ENCODE measurements at places on chromosomes 11 and 22.
A peak's percentile ranks its signal among the peaks of the same experiment; 100 is the strongest.

- DNase-seq, result no peak
These were observed 760.2 kb downstream of the KCNA4 start for GRCh38 chr11:29256580-29256979.

DNA sequence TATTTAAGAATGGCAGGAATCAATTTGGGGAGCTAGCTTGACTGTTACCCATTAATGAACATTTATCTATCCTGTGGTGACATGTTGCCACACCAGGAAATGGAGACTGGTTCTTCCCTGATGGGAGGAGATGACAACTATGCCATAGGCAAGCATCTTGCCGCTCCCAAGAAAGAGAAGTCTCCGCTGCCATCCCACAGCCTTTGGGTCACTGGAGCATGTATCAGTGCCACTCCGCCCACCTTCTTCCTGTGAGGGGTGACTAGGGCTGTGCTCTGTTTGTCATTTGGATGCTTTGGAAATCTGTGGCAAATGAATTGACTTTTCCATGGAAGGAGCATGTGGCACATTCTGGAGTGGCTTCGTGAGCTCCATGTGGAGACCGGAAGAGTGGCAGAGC lies 6.5 kb downstream of the STIP1 start:
- DNase-seq, result no peak

GRCh38 chr11:8256271-8257002 lies 7.2 kb downstream of the LMO1 start:
- DNase-seq, result no peak

DNA sequence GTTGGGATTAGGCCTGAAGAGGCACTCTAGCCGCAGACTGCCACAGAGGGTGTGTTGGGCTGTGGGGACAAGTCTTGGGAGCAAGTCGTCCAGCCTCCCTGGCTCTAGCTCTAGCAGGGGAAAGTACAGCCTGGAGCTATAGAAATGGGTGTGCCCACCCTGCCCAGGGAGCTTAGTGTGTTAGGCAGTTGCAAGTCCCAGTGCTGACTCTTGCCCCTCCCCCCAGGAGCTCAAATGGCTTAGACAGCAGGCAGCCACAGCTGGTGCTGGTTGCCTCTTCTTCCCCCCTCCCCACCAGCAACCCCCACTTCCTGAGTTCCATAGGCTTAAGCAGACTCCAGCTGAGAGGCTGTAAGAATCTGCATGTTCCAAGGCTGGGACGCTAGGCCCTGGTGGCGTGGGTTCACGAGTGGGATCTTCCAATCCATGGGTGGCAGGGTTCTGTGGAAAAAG lies 61.2 kb downstream of the GUCY1A2 start:
- DNase-seq, result no peak

DNA sequence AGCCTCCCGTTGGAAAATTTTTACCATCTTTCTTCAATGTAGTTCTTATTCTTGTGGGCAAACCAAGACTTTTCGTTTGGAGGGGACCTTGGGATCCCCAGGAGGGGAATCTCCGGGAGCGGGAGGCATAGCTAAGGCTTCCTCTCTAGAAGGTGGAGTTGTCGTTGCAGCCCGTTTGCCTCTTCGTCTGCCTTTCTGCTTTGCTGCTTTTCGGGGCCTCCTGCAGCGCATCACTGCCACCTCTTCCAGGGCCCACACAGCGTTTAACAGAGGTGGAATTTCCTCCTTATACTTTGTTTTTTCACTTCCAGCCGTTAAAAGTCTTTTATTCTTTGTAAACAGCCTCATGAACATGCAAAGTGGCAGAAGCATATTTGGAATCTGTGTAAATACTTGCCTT lies 3.5 kb upstream of the IFITM3 start:
- DNase-seq, result no peak

DNA sequence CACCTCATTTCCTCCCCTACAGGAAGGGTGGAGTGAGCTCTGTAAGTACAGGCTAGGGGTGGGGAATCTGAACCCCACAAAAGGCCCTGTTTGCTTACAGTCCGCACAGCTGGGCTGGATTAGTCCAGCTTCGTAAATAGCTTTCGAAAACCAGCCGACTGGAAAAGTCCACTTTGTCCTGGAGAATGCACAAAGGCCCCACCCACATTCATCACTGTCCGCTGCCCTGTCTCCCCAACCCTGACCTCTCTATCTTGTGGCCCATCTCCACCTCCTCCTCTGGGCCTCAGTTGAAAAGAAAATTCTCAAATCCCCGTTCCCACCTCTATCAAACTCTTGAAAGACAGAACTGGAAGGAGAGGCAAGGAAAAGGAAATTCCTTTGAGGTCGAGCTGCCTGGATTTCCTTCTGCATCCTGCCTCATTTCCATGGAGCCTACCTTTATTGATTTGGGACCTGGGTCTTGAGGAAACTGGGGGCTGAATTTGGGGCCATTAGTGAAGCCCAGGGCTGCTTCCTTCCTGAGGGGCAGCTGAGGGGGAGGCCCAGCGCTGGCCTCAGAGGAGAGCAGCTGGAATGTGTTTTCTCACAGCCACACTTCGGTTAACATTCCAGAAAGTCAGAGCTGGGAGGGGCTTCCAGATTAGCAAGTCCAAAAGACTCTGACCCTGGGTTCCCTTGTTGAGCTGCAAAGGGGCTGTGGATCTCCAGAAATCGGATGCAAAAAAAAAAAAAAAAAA lies 147.6 kb downstream of the FBXO7 start:
- DNase-seq, result peak; percentile 89

- DNase-seq, result no peak
These were observed 950.9 kb upstream of the CNTN5 start for GRCh38 chr11:98069861-98070260.

- no peak for DNase-seq
These were observed 79.8 kb upstream of the CNTN5 start for GRCh38 chr11:98940913-98941312.

DNA sequence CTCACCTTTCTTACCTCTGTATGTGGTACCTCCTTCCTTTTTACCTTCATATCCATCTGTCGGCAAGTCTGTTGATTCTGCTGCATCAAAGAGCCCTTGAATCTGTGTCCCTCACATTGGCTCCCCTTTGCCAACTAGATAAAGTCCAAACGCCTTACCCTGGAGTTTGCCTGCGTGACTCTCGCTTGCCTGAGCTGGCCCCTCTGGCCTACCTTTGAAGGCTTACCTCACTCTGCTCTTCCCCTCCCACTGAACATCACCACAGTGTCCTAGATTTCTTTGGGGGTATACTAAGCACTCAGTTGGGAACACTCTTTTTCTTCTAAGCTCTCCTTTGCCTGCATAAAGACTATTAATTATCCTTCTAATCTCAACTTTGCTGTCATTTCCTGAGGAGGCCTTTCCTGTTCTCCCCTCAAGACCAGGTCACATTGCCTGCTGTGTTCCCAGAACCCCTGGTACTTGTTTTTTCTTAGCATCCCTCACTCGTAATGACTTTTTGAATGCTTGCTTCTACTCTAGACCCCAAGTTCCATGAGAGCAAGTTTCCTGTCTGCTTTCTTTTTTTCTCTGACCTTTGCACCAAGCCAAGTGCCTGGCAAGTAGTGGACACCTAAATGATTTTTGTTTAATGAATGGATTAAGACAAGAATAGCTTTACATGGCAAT lies 67.8 kb upstream of the ADORA2A start:
- DNase-seq, result peak; percentile 18

GRCh38 chr22:29827091-29827490 lies 11.0 kb downstream of the ASCC2 start:
- DNase-seq, result no peak

DNA sequence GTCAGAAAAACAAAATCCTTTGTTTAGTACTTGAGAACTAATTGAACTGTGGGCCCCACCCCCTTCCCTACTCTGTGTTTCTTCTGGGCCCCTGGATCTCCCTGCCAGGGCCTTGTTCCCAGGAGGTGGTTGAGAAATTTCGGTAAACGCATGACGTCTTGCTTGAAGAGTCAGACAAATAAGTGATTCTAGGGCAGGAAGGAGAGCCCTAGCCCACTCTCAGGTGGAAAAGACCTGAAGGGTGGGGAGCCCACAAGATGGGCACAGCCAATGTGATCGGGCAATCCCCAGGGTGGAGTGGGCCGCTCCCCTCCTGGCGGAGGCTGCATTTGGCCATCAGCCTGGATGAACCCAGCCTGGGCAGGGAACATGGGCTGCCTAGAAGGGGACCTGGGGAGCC lies 16.8 kb upstream of the P2RY2 start:
- no peak for DNase-seq

DNA sequence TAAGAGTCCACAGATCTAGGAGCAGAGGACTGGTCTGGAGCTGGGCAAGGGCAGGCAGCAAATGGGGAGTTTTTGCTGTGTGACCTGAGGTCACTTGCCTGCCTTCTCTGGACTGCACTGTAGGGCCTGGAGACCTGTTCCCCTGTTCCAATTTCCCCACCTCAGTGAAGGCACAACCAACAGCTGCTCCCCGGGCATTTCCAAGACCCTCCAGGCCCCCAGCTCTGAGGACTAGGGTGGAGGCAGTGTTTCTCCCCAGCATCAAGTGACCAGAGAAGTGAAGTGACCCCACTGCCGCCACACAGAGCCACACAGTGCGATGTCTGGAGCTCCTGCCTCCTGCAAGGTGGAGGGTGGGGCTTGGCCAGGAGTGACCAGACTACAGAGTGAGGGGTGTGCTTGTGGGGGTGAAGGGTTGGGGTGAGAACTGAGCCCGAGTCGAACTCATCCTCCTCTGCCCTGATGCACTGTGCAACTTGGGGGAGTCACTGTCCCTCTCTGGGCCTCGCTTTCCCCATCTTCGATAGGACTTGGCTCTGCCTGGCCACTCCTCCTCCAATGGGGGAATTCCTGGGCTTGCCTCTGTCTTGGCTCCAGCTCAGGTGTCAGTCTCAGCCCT lies 21.6 kb downstream of the P2RY2 start:
- DNase-seq, result no peak

DNA sequence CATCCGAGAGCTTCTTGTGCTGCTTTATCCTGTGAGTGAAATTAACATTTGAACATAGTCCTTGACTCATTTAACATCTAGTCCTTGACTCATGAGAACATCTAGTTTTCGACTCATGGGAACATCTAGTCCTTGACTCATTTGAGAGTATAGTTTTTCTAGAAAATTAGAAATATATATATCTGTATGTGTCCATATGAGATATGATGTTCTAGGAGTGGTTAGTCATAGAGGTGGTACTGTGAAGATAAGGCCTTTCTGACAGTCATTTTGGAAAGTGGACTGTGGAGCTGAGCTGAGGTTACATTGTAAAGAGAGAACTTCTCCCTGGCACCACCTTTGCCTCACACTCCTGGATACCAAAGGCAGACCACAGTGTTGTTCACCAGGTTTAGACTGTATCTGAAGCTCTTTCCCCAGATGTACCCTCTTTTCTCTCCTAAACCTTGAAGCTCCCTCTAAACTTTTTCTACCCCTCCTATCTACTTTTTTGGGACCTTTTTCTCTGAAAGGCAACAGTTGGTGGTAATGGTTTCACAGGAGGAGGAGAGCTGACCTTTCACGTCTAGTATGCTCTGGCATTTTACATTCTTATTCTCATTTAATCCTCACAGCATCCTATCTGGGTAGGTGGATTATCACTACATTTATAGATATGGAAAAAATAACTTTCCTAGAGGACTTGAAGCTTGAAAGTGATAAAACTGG lies 67.2 kb downstream of the PPP2R1B start:
- DNase-seq, result no peak

DNA sequence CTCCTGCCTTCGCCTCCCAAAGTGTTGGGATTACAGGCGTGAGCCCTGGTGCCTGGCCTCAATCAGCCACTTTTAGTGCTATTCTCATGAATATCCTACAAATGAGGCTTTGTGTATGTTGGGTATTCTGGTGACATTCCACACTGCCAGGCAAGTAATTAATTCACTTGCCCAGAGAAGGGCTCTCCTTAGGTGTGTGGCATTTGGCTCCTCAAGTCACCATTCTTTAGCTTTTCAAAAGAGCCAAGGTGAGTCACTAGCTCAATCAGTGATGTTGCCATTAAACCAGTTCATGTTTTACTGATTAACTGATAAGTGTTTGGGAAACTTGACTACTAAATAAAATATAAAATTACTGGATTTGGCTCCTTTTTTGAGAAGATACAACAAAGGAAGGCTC lies 52.2 kb downstream of the SLC25A17 start:
- no peak for DNase-seq

DNA sequence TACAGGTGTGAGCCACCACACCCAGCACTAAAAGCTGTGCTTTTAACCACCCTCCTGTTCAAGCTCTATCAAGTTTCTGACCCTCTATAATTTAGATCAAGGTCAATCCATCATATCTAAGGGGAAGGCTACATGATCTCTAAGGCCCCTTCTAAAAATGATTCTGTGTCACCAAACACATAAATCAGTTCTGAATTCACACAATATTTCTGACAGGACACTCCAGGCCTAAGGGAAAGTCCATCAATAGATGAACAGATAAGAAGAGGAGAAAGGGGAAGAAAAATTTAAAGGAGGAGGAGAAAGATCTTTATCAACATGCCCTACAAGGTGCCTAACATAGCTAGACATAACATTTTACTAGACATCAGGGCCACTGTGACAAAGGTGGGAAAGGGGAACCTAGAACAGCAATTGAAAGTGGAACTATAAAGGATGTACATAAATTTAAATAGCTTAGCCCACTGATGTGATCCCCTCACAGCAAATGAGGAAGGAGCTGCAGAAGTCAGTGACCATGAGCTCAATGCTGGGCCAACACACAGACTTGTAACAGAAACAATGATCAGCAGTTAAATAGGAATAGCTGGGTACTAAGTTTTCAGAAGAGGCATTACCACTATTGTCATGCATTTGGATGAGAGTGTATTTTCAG lies 4.7 kb downstream of the PRCP start:
- no peak for DNase-seq

GRCh38 chr11:32920570-32920969 lies 28.0 kb downstream of the QSER1 start:
- DNase-seq, result no peak

DNA sequence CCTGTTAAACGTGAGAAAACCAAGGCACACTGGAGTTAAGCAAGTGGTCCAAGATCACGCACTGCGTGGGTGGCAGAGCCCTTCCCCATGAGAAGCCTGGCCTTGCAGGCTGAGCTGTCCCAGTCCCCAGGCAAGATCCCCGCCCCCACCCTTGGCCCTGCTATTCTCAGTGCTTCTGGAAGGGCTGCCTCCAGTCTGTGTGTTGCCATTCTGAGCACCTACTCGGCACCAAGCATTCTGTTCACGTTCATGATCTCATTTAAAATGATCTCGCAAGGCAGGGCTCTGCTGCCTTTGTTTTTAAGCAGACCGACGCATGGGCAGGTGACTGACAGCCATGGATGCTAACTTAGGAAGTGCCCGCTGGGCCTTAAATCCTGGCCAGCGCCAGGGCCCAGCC lies 62.8 kb downstream of the PHF21B start:
- no peak for DNase-seq

- DNase-seq, result no peak
These were observed 34.3 kb downstream of the CYB5R2 start for GRCh38 chr11:7638710-7639642.

DNA sequence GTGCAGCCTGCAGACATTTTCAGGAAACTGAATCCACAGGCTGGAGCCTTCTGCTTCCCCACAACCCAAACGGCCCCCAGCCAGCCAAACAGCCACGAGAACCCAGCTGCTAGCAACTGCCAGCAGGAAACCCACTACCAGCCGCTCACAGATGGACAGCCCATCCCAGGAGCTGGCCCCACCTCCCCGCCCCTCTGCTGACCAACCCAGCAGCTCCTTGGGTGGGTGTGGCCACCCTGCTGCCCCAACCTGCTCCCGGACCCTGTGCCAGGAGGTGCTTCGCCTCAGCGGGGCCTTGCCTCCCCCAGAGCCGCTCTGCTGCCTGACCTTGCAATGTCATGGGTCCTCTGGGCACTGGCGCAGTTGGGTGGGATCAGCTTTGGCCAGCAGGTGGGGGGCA lies 8.2 kb upstream of the CCDC188 start:
- no peak for DNase-seq

- DNase-seq, result no peak
These were observed 49.5 kb downstream of the SBF1 start for GRCh38 chr22:50425179-50425916.
